ENCODE measurements at places on chromosomes 3 and 15. TPM values are rescaled to one million over a fixed set of nuclear protein-coding genes. Genes with fewer than 3 reads are reported as not detected.
A peak's percentile ranks its signal among the peaks of the same experiment; 100 is the strongest.

DNA sequence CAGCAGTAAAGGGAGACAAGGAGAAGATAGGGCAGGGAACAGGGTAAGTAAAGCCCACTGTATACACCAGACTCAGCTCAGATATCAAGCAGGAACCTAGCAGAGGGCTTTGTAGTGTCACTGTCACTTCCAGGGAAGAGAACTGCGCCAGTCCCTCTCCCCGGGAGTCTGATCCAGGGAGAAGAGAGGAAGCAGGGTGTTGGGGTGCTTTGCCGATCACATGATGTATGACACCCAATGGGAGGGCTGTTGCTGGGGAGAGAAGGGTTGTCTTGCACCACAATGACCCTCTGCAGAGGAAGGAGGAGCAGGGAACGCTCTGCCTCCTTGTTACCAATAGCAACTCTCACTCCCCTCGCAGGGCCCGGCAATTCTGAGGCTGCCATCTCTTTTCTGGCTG, 147.2 kb upstream of the SLC2A2 start:
- no peak for DNase-seq

The DCLK3 gene
- total RNA-seq, result not detected

DNA sequence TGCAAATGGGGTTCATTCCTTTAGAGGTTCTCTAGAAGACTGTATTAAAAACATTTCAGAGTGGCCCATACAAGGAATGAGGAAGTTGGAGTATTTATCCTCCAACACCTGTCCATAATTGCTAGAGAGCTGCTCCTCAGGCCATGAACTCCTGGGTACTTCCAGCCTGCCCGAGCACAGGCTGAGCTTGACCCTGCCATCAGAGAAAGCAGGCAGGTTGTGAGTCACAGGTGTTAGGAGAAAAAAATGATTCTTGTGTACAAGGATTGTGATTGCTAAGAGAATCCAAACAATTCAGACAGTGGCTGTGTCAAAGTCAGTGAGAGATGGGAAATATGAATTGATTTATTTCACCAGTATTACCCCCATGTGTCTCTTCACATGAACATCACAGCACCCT, 156.8 kb upstream of the GADL1 start:
- no peak for DNase-seq

The CMTM7 gene
- 10.1 TPM for total RNA-seq

The COX5A gene
- 63.0 TPM for total RNA-seq

DNA sequence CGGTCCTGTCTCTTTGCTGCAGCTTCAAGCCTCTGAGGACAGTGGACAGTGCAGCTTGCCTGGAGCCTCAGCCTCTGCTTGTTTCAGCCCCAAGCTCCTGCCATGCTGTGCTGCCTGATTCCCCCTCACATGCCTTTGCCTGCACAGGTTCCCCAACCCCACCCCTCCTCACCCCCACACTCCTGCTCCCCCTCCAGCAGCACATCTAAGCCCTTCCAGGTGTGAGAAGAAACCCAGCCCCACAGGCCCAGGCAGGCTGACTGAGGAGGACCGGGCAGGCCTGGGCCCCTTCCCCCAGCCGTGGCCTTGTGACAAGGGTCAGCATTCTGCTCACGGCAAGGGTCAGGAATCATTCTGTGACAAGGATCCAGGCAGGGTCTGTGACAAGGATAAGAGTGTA, 22.8 kb downstream of the VIPR1 start:
- DNase-seq, result no peak

The PLSCR5 gene
- not detected for total RNA-seq

- no peak for DNase-seq
Measured at GRCh38 chr3:124498891-124499290, 231.4 kb upstream of the UMPS start.

The ANKUB1 gene
- not detected for total RNA-seq

DNA sequence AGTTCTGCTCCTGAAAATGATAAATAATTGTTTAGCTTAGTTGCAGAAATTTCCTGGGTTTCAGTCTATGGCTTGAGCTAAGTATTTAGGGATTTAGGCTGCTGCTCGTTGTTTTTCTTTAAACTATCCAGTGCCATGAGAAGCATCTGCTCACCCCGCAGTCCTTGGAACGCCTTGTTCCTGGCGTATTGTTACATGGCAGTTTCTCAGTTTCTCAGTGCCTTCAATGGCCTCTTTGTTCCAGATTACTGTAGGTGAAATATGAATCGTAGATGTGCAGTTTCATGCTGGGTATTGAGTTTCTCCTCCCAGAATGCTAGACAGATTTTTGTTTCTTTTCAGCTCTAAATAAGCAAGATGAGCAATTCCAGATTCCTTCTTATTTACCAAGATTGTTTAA, 269.5 kb upstream of the GBE1 start:
- no peak for DNase-seq

DNA sequence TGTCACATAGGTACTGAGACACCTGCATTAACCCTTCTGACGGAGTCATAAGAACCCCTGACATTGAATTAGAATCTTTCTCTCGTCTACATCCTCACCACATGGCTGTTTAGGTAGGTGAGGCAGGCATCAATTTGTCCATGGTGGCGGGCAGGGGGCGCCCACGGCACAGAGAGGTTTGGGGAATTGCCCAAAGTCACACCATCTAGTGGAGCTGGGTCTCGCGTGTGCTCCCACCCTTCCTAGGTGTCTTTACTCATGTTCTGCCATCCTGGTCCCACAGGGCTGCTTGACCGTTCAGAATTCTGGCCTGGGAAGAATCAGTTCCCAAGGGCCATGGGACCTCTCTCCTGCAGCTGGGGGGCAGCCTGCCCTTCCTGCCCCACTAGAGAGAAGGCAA, 14.7 kb upstream of the DLL4 start:
- no peak for DNase-seq

The PYGO1 gene
- total RNA-seq, result 21.2 TPM

GRCh38 chr3:140273542-140274195, 338.7 kb downstream of the CLSTN2 start:
- peak; percentile 15 for DNase-seq

- peak; percentile 54 for DNase-seq
Measured at GRCh38 chr3:181326637-181327223, 337.2 kb upstream of the DNAJC19 start.

DNA sequence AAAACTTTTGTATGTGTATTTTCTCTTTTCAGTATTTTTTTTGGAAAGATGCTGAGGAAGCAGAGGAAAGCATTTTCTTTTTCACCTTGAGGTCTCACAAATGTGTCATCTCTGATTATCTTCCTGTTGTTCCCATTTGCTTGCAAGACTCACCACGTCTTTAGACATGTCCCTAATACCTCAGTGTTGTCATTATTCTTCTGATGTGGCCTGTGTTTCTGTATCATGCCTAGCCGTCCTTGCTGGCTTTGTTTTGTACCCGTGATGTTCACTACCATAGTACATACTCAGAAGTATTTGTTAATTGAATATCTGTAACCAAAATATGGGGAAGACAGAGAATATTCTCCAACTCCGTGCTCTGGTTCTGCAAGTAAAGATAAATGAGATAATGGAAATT, 5.0 kb upstream of the P2RY14 start:
- no peak for DNase-seq

DNA sequence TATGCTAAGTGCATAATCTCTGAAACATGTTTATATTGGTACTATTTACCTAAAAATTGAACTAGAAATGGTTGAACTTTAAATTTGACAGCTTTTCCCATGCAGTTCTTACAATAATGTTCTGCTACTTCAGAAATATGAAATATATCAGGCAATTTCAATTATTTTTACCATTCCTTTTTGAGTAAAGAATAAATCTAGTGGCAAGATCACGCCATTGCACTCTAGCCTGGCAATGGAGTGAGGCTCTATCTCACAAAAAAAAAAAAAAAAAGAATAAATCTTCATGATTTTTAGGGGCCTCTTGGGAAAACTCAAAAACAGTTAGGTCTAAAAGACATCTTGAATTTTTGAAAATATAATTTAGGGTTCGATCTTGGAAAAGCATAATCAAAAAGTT, 10.6 kb upstream of the DNAAF4 start:
- DNase-seq, result peak; percentile 4

GRCh38 chr3:139893963-139894642, 40.9 kb upstream of the CLSTN2 start:
- no peak for DNase-seq

The TUBGCP4 gene
- 10.7 TPM for total RNA-seq

The TIGIT gene
- 0.18 TPM for total RNA-seq

- DNase-seq, result no peak
Measured at GRCh38 chr15:101213570-101213969, 38.3 kb downstream of the CHSY1 start.

DNA sequence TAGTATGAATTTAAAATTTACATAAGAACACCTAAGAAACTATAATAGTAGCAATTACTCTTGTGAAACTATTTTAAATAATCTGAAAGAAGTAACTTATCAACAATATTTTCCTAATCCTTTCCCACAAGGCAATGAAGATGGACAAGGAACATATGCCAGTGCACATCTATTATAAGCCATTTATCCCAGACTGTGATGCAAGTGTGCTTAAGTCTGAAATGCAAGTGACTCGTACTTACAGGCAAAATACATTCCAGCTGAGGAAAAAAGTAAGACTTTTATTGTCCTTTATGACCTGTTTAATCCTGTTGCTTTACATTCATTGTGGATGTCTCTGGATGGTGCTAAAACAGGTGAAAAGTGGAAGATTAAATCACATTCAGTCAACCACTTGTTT, 709.4 kb downstream of the ZNF385D start:
- peak; percentile 75 for DNase-seq

DNA sequence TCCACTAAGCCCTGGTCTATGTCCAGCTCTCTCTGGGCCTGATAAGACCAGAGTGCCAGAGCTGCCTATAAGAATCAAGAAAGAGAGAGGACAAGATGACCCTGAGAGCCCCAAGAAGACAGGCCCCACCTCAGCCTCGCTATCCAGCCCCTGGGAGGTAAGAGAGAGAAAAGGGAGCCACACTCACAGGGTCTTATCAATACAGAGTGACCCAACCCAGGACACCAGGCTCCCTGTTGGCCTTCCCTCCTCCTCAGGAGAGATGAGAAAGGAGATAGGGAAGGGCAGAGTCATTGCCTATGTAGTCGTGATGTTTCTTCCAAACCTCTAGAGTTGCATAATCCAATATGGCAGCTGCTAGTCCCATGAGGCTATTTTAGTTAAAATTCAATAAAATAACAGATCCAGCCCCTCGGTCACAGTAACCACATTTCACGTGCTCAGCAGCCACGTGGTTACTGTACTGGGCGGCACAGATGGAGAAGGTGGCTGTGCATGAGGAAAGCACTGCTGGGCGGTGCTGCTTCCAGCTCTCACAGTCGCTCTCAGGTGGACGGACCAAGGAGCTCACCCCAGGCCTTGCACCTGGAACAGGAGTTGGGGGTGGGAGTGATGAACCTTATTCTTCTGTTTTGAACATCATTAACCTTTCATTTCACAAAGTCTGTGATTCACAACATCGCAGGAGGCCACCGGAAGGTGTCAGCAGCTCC, 525.8 kb downstream of the SHQ1 start:
- no peak for DNase-seq

GRCh38 chr3:56836276-56837163, 34.8 kb upstream of the ARHGEF3 start:
- DNase-seq, result no peak

GRCh38 chr15:43893956-43894355, 67.2 kb downstream of the WDR76 start:
- DNase-seq, result no peak

- DNase-seq, result no peak
Measured at GRCh38 chr15:69881302-69881670, 216.4 kb downstream of the TLE3 start.

Measured in fibroblast of the aortic adventitia (primary cell).